Fibroblast of skin of scalp (primary cell): ENCODE measurements at places on chromosomes 1 and 21.
A peak's percentile ranks its signal among the peaks of the same experiment; 100 is the strongest.

- no peak for DNase-seq
Observed at GRCh38 chr1:54800899-54801759, at the start of gene TTC22. Gene TTC22 (minus strand): TSS chr1:54801323. CDS start chr1:54801163, 160 bp downstream.

- DNase-seq = no peak
Observed at GRCh38 chr1:8908388-8909151, 30.1 kb upstream of the ENO1 start.

DNA sequence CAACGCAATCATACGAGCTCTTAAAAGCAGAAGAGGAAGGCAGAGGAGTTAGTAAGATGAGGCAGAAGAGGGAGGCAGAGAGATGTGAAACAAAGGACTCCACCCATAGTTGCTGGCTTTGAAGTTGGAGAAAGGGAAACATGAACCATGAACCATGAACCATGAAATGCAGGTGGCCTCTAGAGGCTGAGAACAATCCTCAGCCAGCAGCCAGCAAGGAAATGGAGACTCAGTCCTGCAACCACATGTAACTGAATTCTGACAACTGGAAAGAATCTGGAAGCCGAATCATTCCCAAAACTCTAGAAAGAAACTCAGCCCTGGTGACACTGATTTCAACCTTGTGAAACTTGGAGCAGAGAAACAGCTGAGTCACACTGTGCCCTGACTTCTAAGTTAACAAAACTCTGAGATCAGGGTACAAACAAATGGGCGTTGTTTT is 10.1 kb downstream of the DIPK1A start:
- peak; percentile 87 for DNase-seq

DNA sequence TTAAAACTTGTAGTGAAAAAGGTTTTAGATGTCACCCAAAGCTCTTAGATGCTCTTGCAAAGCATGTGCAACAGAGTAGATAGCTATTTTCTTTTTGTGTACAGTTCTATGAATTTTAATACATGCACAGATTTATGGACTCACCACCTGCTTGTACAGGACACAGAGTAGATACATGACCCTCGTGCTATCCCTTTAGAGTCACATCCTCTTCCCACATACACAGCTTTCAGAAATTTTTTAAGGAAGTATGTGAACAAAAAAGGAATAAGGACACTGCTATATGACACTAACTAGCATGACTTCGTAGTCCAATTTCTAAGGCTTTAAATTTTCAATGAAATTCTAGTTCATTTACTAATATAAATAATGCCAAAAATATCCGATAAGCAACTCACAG is 60.9 kb downstream of the ABL2 start:
- DNase-seq = no peak

DNA sequence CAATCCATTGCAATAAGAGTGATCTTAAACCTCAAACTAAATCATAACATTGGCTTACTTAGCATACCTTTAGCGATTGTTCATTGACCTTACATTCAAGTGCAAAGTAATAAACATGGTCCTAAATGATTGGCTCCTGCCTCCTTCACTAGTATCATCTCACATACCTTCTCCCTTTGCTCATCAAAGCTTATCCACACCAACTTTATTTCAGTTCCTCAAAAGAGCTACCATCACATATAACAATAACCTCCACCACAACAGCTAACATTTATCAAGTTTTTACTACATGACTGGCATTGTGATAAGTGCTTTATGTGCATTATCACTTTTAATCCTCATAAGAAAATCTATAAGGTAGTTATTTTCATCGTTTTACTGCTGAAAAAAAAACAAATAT is 198.8 kb downstream of the COL24A1 start:
- no peak for DNase-seq

DNA sequence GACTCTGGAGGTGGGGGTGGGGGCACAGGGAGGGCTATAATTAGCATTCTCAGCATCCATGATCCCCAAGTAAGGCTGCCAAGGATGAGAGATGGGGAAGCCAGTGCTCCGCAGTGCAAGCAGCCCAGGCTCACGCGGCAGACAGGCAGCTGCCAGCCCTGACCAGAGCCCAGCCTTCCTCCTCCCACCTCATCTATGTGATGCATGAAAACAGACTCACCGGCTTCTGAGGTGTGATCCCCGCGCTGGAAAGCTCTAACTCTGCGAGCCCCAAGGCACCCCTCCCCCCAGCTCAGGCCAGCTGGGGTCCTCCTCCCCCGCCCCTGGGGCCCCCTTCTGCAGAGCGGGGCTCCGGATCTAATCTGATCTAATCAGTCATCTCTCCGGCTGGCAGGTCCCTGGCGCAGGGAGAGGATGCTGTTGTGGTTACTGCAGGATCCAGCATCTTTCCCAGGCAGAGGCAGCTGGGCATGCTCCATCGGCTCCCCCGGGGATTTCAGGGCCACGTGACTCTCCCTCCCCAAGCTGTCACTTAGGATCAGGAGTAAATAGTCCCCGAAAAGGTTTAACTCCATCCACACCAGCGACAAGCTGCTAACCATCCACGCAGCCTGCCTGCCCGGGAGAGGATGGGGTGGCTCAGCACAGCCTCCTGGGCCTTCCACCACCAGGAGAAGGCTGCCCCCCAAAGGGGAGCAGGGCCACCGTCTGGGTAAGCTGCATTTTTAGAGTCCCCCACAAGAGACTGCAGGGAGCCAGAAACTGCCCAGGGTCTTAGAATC is at the start of gene PLEKHA6:
Gene PLEKHA6 (minus strand): TSS at position 456 of the 782 bp plus-strand sequence. CDS start 86,202 bp downstream, outside the sequence.
- DNase-seq = peak; percentile 63

- DNase-seq = no peak
Observed at GRCh38 chr1:97088391-97088790, 366.8 kb downstream of the PTBP2 start.

- peak; percentile 6 for DNase-seq
Observed at GRCh38 chr21:31473685-31474345, 129.8 kb upstream of the TIAM1 start.

- no peak for DNase-seq
Observed at GRCh38 chr21:45352621-45353139, 52.3 kb upstream of the COL18A1 start.

DNA sequence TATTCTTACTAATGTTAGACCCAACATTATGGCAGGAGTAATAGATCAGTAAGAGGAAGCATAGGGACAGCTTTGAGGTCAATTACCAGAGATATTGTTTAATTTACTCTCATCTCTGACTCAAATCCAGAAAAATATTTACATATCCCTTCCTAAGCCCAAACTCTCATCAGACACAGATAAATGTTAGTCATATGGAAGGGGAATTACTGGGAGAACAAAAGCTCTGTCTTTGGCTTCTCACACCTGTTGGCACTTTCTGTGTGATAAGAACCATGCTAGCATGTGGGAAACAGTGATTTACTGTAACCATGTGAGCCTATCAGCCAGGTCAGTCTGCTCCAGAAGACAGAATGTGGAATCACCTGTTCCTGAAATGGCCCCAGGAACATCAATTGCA is 72.4 kb downstream of the DUSP10 start:
- DNase-seq = no peak

DNA sequence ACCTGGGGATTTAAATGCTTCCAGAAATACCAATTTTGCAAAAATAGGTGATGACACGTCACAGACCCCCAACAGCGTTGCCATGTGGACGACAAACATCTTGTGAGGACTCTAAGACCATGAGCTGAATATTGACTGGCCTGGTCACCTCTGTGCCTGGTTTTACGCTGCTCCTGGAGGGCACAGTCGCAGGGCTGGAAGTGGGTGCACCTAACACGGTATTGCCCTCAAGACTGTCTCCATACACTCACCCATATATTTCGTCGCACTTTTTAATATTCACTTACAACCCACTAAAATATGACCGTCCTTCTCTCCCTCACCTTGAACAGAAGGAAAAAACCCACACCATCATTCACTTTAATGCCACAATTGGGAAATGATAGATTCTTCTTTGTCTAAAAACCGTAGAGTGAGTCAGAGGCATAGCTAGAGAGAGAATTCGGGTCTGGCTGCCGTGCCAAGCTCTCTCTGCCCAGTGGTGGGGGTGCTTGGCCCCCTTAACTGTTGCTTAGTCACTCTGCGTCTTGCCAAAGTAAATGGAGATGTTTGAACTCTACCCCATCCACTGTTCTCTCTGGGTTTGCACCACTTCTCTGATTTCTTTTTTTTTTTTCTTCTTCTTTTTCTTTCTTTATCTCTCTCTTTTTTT is 40.8 kb upstream of the UTS2 start:
- peak; percentile 53 for DNase-seq

DNA sequence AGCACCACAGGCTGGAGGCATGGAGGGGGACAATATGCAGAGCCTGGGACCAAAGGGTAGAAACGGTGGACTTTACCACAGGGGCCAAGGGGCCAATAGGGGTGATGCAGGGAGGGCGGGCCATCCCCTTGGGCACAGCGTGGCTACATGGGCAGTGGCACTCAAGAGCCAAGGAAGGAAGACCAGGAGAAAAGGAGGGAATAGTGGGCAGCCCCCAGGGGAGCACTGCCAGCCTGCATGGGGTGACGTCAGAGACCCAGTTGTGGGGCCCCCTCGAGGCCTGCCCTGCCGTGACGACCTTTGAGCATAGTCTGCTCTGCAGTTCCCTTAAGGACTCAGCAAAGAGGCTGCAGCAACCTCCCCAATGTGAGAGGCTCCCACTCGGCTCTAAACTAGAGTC is 95.5 kb upstream of the TMPRSS2 start:
- DNase-seq = no peak

DNA sequence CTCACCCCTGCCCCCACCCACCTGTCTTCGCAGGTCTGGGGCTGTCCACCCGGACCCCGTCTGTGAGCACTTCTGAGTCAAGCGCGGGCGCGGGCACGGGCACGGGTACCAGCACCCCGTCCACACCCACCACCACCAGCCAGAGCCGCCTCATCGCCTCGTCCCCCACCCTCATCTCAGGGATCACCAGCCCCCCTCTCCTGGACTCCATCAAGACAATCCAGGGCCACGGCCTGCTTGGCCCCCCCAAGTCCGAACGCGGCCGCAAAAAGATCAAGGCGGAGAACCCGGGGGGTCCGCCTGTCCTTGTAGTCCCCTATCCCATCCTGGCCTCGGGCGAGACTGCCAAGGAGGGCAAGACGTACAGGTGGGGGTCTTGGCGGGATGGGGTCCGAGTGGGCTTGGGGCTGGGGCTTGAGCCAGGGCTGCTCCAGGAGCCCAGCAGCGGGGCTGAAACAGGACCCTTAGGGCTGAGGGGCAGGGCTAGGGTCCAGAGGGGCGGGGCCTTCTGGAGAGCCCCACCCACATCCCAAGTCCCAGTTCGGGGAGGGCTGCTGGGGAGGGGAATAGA is 23.9 kb downstream of the ZNF362 start:
- DNase-seq = no peak

DNA sequence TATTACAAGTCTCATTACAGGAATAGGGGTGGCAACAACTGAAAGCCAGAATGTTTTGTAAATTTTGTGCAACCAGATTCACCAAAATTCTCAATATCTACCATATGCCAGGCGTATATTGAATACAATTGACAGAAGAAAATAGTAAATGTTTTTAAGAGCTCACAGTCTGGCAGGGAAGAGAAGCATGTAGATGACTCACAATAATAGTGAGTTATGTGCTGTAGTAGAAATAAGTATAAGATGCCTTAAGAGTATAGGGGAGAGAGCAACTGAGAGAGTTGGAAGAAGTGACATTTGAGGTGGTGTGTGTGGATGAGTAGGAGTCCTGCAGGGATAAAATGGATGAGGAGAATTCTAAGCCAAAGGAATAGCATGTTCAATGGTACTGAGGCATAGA is 170.5 kb upstream of the FGGY start:
- DNase-seq = peak; percentile 37

GRCh38 chr1:212386029-212386428 is 28.7 kb downstream of the PACC1 start:
- DNase-seq = no peak

DNA sequence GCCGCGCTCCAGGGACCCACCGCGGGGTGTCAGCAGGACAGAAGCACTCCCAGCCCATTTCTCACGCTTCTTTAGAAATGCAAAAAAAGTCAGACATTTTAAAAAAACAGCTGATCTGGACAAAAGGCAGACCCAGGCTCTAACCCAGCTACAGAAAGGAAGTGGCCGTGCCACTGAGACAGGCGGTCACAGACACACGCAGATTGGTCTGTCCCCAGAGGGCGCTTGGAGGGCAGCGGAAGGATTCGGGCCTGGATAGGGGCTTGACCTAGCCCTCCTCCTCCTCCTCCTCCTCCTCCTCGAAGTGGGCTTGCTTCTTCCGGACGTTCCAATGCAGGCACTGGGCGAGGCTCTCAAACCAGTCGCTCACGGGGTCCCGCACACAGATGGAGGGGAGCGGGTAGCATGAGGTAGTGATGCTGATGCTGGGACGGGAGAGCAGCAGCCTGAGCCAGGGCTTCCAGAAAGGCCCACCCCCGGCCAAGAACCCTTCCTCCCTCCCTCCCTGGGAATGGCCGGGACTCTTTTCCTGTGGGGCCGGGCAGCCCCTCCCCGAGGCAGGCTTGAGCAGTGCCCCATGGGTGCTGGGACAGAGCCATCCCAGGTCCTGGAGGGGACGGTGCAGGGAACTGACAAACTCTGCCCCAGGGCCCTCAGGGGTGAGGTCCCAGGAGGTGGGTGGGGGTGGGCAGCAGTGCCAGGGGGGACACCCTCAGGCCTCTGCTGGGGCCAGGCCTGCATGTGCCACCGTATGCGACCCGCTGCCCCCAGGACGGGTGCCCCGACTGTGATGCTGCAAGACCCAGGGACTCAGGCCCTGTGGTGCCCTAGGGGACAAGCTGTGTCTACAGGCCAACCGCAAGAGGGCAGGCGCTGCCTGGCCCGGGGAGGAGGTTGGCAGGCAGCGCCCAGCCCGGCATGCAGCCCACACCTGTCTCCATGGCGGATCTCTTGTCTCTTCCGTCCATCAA is 25.3 kb downstream of the NADK start:
- no peak for DNase-seq

GRCh38 chr1:152042030-152042429 is 5.2 kb upstream of the S100A11 start:
- no peak for DNase-seq
